ENCODE measurements at places on chromosomes 2 and 18. TPM values are rescaled to one million over a fixed set of nuclear protein-coding genes. Genes with fewer than 3 reads are reported as not detected.

The TMEM200C gene
- total RNA-seq = 0.08 TPM

The CNRIP1 gene
- total RNA-seq = 9.2 TPM

The LIMS3 gene
- total RNA-seq = 5.7 TPM

The C1QL2 gene
- total RNA-seq = not detected

The ATRAID gene
- 113 TPM for total RNA-seq

The SRD5A2 gene
- total RNA-seq = not detected

The RNF125 gene
- total RNA-seq = 1.3 TPM

The SEMA4F gene
- 2.0 TPM for total RNA-seq

The REG1B gene
- not detected for total RNA-seq

The SAG gene
- not detected for total RNA-seq

GRCh38 chr18:10752382-10752781, 226.6 kb downstream of the NAPG start:
- no peak for DNase-seq

DNA sequence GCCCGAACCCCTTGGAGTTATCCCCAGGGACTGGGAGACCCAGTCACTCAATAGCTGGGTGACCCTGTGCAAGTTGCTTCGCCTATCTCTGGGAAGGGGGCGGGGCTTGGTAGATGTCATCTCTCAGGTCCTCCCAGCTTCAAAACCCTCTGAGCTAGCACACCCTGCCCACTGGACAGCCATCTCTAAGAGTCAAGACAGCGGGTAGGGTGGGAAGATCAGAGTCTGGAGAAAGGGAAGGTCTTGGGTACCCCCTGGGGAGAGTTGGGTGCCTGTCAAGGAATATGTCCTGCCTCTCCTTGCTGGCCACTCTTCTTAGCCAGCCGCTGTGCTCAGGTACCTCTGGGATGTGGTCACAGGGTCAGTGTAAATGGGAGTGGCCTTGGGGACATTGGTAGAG, 8.0 kb downstream of the GLI2 start:
- DNase-seq = no peak

DNA sequence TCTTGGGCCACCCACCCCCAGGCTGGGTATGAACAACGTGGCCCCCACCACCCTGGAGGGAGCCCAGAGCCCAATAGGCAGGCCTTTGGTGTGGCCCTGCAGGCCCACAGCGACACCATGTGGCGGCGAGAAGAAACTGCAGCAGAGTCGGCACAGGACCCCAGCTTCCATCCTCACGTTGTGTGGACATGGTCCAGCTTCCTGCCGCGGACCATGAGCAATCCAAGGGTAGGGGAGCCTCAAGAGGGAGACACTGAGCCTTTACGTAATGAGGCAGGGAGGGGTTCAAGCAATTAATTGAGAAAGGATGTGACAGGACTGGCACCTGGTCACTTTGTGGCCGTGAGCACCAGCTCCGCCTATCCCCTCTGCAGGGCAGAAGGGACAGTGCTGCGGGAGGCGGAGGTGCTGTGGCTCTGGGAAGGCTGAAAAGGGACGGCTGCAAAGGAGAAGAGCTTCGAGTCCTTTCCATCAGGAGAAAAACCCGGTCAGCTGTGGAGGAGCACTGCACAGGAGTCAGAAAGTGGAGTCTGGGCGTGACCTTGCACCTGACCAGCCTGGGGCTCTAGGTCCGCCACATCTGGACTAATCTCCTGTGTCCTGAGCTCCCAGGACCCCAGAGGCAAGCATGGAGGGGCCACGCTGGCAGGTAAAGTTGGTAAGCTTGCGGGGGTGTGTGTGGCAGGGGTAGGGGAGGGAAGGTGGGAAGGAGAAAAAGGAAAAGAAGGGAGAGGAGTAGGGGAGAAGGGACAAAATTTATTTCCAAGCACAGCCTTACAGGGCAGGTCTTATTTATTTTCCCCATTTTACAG, 44.9 kb downstream of the TMEM37 start:
- DNase-seq = peak; percentile 55

DNA sequence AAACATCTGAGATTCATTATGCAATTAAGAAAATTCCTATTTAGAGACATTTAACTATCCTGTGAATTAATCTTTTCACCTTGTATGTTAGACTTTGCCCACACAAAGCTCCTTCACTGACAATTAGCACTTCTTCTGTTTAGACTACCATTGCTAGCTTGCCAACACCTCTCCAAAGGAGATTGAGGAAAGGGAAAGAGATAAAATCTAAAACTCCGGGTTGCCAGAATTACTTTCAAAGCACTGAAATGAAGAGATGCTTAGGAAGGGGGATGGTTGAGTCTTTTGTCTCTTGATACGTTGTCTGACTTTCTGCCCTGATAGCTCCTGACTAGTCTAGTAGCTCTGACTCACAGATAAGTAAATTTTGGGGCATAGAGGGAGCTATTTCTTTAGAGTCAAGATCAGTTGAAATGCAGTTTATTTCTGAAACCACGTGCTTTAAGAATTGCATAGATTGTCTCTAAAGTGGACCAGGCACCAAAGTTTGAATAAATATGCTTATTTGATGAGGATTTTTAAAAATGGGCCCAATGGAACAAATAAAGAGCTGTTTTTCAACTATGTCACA, 74.1 kb upstream of the DSEL start:
- no peak for DNase-seq

DNA sequence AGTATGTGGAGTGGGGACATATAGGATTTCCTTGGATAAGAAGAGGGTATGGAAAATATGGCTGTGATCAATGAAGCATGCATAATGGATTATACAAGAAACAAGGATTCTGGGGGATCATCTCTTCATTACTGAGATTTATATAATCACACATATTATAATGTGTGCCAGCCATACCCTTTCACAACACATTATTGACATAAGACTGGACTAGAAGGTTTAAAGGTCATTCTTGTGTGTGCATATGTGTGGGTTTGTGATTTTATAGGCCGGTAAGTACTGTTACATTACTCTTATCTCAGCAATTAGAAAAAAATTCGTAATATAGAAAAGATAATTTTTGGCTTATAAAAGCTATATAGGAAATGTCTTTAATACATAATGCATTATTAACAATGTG, 62.2 kb upstream of the DCC start:
- DNase-seq = no peak

DNA sequence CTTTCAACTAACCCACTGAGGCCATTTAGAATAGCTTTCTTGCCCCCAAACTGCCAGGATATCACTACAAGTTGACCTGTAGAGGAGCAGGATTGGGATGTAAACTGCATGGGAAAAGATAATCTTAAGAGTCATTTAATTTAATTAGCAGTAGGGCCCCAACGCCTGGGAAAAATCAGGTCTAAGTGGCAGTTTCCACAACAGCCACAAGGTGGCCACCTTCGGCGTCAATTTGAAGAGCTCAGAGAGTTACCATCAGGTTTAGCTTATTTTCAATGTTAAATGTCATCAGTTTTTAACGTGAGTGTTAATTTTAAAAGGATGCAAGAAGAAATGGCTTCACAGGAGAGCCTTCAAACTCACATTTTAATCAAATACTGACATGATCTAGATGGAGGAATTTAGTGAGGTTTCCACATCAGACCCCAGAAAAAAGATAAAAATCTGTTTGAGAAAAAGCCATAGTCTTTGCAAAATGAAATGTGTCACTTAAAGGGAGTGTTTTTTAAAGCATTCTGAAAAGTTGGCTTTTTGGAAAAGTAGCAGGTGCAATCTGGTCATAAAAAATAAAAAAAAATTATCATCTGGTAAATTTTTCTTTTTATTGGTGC, 77.3 kb upstream of the UPP2 start:
- DNase-seq = peak; percentile 35

GRCh38 chr2:163265562-163265961, 427.0 kb upstream of the KCNH7 start:
- no peak for DNase-seq

GRCh38 chr2:121147766-121148165, 137.2 kb downstream of the TFCP2L1 start:
- DNase-seq = no peak

- no peak for DNase-seq
These were observed 220.1 kb downstream of the FBXO15 start for GRCh38 chr18:73927496-73927895.

DNA sequence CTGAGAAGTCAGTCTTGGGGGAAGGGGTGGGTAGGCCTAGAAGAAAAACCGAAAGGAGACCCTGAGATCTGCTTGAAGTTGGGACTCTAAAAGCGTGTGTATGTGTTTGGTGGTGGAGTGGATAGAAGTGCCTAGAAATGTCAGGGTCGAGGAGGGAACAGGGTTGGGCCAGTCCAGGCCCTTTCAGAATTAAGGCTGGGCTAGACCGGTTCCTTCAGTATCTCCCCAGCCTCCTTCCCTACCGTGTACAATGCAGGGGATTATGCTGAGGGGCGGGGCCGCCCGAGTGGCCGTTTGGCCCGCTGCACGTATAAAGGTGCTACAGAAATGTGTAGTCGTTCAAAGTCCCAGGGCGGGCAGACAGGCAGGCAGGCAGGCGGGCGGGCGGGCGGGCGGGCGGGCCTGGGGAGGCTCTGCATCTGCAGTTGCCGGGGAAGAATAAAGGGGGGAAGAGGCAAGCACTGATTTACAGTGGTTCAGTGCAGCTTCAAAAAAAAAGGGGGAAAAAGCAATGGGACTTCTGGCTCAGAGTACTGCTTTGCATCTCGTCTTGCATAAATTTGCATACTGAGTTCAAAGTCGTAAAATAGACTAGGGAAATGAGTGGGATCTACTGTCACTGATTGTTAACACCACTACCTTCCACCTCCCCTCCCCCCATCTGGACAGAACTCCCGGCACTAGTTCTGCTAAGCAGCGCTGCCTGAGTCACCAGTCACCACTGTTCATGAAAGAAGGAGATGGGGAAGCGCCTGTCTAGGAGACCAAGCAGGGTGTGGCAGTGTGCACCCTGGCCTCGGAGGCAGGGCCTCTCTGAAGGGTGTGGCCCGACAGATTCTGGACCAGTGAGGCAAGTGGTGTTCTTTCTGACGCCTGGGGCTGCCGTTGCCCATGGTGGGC, 3.6 kb downstream of the IGFBP2 start:
- DNase-seq = no peak

DNA sequence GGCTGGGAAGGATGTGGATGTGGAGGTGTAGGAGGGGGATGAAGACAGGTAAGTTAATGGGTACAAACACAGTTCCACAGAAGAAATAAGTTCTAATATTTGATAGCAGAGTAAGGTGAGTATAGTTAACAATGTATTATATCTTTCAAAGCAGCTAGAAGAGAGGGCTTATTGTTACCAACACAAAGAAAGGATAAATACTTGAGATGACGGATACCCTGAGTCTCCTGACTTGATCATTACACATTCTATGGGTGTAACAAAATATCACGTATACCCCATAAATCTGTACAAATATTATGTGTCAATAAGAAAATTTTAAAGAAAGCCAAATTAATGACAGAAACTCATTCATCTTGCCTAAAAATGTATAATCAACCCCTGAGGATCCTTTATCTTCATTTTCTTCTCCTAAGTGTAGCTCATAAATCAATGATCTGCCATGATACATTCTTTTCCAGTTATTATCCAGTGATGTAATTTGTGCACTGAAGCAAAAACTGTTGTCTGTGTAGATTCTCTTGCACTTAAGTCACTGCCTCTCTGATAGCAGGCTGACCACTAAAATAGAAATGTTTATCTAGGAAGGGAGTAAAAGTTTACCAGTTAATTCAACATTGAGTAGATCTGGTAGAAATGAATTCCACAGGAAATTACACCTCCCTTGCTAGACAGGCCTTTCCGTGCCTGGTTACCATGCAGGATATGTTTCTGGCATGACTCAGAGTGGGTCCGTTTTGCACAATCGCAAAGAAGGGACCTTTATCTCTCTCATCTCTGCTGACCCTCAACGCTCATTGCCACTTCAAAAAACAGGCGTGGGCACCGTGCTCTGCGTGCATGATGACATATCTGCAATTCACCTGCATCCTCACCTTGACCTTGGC, 249.7 kb upstream of the NCKAP5 start:
- no peak for DNase-seq

- no peak for DNase-seq
These were observed 13.4 kb downstream of the ARHGAP15 start for GRCh38 chr2:143142598-143142997.

GRCh38 chr2:135422898-135423297, 108.1 kb downstream of the ZRANB3 start:
- DNase-seq = no peak

GRCh38 chr18:5469340-5469739, 74.5 kb downstream of the EPB41L3 start:
- DNase-seq = no peak

DNA sequence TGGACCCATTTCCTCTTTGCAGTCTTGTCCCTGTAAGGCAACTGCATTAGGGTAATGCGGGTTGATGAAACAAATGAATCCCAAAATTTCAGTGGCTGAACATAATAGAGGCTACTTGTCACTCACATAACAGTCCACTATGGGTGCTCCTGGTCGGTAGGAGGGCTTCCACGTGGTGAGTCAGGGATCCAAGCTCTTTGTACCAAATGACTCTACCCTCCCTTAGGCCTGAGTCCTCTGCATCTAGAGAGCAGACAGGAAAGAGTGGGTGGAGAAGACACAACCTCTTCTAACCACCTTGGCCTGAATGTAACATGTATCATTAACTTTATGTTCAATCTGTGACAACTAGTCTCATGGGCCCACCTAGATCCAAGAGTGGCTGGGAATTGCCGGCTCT, 86.2 kb upstream of the HAAO start:
- no peak for DNase-seq

GRCh38 chr2:134581877-134582546, 136.8 kb downstream of the TMEM163 start:
- no peak for DNase-seq

DNA sequence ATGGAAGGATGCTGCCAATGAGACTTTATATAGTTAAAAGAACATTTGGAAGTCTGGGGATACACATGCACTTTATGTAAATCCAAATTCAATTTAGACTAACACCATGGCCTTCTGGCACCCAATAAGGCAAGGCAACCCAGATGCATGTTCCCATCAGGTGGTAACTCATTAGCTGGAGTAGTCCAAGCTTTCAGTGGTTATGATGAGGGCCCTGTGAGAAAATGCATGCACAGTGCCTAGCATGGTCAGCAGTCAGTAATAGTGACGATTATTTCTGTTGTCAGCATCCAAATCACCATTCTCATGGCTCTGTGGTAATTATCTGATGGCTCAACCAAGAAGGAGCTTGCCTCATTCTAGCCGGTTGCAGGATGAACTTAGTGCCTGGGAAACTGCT, 70.3 kb upstream of the CTLA4 start:
- no peak for DNase-seq

DNA sequence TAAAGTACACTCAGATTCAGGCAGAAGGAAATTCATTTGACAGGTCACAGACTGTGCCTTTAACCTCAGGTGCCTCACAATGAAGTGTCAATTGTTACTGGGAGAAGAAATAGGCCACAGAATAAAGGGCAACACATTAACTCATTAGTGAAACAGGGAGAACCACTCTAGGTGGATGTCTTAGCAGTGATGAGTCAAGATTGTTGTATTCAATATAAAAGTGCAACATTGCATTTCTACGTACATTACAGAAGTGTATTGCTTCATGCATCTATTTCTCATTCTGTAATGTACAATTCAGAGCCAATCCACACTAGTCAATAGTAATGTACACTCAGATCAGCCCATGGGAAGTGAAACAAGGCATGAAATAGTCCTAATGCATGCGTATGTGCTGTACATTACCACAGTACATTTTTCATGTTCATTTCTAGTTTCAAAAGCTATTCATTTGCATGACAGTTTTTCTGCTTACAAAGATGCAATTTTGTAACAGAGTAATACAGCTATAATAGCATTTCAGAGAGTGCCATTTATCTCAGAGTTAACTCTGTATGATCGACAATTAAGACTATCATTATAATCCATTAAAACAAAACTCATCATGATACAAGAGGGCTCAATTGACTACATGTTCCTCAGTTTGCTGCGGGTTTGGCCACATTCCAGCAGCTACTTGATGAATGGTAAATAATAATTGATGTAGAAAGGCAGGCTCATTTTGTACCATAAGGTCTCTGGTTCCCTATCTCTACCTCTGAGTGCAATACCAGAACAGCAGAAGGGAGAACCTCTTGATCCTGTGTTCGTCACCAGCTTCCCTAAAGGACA, 12.2 kb upstream of the ARL5A start:
- DNase-seq = no peak
